ENCODE measurements at places on chromosomes 1 and 21.

GRCh38 chr1:205597691-205598314 is 34.0 kb downstream of the ELK4 start:
- peak; percentile 33 for DNase-seq

- no peak for DNase-seq
Measured at GRCh38 chr1:29641921-29642320, 405.6 kb downstream of the PTPRU start.

- DNase-seq = no peak
Measured at GRCh38 chr1:187537936-187538335, 709.2 kb downstream of the PLA2G4A start.

DNA sequence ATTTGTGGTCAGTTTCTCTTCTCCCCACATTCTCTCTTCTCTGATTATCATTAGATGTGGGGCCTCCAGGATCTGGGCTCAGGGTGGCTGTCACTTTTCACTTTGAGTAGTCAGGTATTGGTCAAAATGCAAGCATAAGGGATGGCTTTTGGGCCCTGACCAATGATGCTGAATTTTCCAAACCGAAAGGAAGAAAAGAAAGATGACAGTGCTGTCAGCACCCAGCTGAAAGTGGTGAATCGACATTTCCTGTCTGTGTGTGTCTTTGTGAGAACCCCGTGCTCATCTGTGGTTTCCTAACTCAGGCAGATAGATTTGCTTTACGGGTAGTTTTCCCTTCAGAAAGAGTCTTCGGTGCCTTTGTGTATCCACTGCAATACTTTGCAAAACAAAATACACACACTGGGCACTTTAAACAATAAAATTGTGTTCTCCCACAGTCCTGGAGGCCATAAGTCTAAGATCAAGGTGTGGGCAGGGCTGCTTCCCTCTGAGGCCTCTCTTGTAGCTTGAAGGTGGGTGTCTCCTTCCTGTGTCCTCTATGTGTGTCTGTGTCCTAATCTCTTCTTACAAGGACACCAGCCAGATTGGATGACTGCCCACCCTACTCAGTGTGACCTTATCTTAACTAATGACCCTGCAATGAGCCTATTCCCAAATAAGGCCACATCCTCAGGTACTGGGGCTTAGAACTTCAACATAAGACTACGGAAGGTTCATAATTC is 274.8 kb upstream of the AJAP1 start:
- no peak for DNase-seq

GRCh38 chr1:41162441-41162840 is 79.7 kb downstream of the SCMH1 start:
- no peak for DNase-seq

GRCh38 chr1:202811296-202812175 is 782 bp downstream of the PCAT6 start:
- DNase-seq = no peak

GRCh38 chr21:26843933-26844257 is 1.3 kb downstream of the ADAMTS1 start:
- no peak for DNase-seq

DNA sequence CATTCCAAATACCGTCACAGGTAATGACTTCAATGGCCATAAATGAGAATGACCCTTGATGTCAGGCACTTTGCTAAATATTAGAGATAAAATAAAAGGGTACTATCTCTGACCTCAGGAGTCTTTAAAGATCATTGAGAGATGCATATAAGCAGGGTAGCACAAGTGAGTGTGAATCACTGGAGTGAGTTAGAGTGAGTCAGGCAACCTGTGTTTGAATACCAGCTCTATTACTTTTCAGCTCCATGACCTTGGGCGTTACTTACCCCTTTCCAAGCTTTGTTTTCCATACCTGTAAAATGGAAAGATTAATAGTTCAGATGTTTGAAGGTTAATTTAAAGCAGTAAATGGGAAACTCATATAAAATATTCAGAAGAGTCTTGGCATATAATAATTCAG is 1058.0 kb upstream of the ADGRL4 start:
- DNase-seq = no peak

DNA sequence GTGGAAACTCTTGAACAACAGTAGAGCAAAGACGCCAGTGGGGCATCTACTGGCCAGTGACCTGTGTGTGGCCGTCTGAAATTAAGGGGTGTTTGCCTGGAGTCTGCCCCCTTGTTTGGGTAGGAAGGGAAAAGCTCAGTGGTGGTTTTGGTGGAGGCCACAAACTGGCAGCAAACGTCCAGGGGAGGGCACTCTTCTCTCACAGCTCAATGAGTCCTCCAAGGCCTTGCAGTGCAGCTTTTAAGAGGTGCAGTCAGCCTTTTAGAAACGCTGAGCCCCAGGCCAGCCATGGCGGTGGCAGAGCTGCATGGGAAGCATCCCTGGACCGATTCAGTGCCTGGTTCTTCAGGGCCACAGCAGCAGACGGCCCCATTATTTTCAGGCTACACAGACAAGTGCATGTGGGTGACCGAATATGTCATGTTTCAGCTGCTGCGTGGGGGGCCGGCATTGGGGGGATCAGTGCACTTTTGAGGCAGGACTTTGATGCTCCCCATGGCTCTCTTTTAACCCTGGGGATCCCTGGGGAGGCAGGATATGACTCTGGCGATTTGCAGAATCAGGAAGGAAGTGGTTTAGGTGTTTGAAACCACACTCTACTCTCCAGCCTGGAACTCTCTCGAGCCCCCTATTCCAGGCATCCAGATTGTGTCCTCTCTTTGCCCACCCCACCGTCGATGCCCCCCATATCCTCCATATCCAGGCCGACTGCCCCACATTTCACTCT is 414.0 kb downstream of the PRDM2 start:
- DNase-seq = peak; percentile 62

DNA sequence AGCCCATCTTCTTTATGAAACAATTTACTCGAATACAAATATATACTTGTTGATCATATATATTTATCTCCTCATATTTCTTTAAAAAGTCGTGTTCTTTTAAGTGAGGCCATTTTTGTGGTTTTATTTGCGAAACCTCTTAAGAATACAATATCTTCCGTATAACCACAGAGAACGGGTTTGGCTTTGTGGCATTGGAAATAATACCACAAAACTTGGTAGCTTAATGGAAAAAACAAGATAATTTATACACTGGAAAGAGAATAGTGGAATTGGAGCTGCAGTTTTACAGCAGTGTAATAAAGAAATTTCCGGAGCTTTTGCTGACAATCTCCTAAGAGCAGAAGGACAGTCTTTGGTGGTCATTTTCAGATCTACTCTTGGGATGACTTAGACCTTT is 29.4 kb downstream of the PTGFR start:
- no peak for DNase-seq

DNA sequence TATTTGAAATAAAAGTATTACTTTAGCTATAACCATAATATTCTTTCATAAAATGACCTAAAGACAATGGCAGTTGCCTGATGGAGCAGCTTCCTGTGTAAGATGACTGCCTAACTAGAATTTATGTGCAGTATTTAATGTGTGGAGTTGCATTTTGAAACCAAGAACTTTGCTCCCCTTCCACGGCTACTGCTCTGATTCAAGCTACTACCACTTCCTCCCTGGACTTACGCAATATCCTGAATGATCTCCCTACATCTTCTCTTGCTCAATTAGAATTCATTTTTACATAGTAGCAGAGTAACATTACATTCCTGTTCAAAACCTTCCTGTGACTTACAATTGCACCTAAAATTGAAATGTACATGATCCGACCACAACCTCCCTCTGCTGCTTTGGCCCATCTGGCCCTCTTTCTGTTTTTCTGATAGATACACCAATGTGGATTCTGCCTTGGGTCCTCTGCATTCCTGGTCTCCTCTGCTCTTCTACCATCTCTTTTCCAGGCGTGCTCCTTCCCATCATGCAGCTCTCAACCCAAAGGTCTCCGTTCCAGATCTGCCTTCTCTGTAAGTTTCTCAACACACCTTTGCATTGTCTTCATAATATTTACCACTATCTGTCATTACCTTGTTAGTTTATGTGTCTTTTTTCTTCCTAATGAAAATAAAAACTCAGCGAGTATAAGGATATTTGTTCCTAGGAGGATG is 47.4 kb upstream of the USP25 start:
- DNase-seq = peak; percentile 28

GRCh38 chr21:45525153-45525909 is 16.9 kb downstream of the SLC19A1 start:
- DNase-seq = no peak
